Tibial nerve (tissue), 4 donors: ENCODE measurements at places on chromosomes 7 and 10. TPM values are rescaled to one million over a fixed set of nuclear protein-coding genes. Genes with fewer than 3 reads are reported as not detected.
A peak's percentile ranks its signal among the peaks of the same experiment; 100 is the strongest.

DNA sequence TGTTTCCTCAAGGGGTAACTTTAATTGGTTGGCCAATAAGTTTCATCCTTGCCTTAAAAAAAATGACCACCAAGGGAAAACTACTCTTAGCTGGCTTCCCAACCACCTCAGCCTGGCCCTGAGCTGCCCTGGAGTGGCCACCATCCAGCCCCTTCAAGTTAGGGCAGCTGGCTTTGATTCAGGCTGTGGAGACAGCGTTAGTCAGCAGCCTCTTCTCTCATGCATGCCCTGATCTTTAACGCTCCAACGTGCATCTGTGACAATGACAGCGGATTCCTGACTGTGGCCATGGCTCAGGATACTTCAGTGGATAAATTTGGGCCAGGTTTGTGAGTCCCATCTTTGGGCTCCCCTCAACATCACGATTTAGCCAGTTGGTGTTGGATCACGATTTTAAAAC is 111.6 kb downstream of the RBM20 start:
- H3K36me3 ChIP-seq, result no peaks in the 10 kb centered on the region
- no peak overlapping the region for H3K27ac ChIP-seq
- no peaks in the 10 kb centered on the region for H3K27me3 ChIP-seq
- no peak overlapping the region for H3K4me3 ChIP-seq
- H3K4me1 ChIP-seq, result no peaks in the 10 kb centered on the region
- DNase-seq, result no peak

- no peak overlapping the region for H3K27ac ChIP-seq
- no peaks in the 10 kb centered on the region for H3K36me3 ChIP-seq
- H3K4me3 ChIP-seq, result peak overlapping the region; percentile 32
- no peak for DNase-seq
- no peaks in the 10 kb centered on the region for H3K27me3 ChIP-seq
Measured at GRCh38 chr7:118214833-118215182, 9.7 kb upstream of the ANKRD7 start.

GRCh38 chr7:75055155-75055554 is 18.4 kb downstream of the RCC1L start:
- DNase-seq, result no peak
- no peaks in the 10 kb centered on the region for H3K27me3 ChIP-seq
- no peak overlapping the region for H3K27ac ChIP-seq
- no peaks in the 10 kb centered on the region for H3K4me1 ChIP-seq
- H3K36me3 ChIP-seq, result peaks cover 38% of the 10 kb centered on the region

- H3K27ac ChIP-seq, result no peak overlapping the region
- DNase-seq, result no peak
- H3K4me3 ChIP-seq, result no peak overlapping the region
- no peaks in the 10 kb centered on the region for H3K4me1 ChIP-seq
- H3K27me3 ChIP-seq, result no peaks in the 10 kb centered on the region
Measured at GRCh38 chr7:98733036-98733435, 116.0 kb downstream of the NPTX2 start.

DNA sequence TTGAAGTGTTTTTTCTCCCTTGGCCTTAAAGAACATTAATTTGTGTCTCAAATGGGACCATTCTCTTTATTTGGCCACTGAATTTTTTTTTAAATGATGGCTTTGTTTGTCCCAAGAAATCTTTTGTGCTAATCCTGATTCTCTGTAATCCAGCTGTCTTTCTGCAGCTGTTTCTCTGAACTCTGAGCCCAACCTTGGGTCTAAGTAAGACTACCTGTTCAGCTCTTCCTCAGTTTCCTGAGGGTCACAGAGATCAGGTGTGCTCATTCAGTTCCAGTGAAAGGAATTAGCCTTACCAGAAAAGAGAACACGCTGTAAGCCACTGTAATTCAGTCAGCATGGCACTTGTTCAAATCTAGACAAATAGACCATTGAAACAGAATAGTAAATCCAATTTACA is 94.2 kb downstream of the ANKIB1 start:
- H3K27me3 ChIP-seq, result no peaks in the 10 kb centered on the region
- no peaks in the 10 kb centered on the region for H3K36me3 ChIP-seq
- no peak overlapping the region for H3K4me3 ChIP-seq
- no peaks in the 10 kb centered on the region for H3K4me1 ChIP-seq
- H3K27ac ChIP-seq, result no peak overlapping the region
- DNase-seq, result no peak

SPDYE1 gene
- not detected for total RNA-seq

ACTR3C gene
- 0.98 TPM for total RNA-seq
